ENCODE measurements at places on chromosomes 1 and 21. TPM values are rescaled to one million over a fixed set of nuclear protein-coding genes. Genes with fewer than 3 reads are reported as not detected.
A peak's percentile ranks its signal among the peaks of the same experiment; 100 is the strongest.

GRCh38 chr1:154767315-154768240 lies 102.5 kb downstream of the KCNN3 start:
- DNase-seq, result no peak
- no peak overlapping the region for H3K4me3 ChIP-seq
- peaks cover 27% of the 10 kb centered on the region for H3K27me3 ChIP-seq
- peaks cover 3% of the 10 kb centered on the region for H3K4me1 ChIP-seq

DNA sequence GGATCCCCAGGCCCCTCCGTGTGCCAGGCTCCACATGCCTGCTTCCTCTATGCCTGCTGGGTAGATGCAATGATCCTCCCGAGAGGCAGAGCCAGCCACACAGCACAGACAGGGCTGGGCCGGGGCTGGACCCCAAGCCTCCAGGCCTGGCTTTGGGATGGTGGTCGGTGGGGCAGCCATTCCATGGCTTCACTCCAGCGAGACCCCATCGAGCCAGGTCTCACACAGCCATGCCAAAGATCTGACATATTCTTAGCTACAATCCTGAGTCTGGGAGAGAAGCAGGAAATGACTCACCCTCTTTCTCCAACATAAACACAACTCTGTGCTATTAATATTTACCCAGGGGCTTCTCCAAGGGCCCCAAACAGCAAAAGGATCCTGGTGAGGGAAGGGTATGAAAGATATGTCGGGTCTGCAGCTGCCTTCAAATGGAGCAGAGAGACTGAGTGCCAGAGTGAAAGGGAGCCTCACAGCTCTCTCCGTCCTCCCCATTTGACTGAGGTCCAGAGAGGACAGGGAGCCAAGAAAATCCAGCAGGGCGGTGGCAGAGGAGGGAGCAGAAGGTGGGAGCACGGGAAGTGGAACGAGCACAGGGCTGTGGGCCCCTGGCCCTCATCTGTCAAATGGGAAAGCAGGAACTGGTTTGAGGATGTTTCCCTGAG lies 639.5 kb downstream of the MATN1 start:
- peaks cover 18% of the 10 kb centered on the region for H3K4me1 ChIP-seq
- peak overlapping the region; percentile 48 for H3K4me3 ChIP-seq
- peak overlapping the region; percentile 19 for H3K27ac ChIP-seq

DNA sequence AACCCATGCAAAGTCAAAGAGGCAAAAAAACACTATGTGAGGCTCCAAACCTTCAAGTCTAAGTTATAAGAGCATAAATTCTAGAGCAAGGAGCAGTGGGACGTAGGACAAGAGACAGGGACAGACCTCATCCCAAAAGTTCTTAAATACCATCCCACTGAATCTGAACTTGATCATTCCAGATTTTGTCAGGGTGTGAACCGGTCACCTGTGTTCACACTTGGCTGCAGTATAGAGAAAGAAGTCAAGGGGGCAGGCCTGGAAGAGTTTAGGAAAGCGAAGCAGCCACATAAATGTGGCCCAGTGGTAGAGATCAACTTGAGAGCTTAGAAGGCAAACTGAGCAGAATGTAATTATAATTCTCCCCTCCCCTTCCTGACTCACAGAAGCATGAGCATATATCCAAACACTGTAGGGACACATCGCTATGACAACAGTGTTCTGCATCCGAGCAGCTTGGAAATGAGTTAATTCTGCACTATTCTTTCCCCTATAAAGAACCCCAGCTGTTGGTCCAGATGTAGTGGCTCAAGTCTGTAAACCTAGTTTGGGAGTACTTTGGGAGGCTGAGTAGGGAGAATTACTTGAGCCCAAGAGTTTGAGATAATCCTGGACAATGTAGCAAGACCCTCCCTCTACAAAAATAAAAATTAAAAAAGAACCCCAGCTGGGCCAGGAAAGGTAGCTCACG lies 2.7 kb downstream of the AKR7A2 start:
- H3K36me3 ChIP-seq, result peaks cover 40% of the 10 kb centered on the region
- H3K27ac ChIP-seq, result peak overlapping the region; percentile 42
- peaks cover 18% of the 10 kb centered on the region for H3K4me1 ChIP-seq
- no peaks in the 10 kb centered on the region for H3K27me3 ChIP-seq
- DNase-seq, result peak; percentile 94

- peaks cover 5% of the 10 kb centered on the region for H3K4me1 ChIP-seq
- H3K36me3 ChIP-seq, result no peaks in the 10 kb centered on the region
- no peak overlapping the region for H3K4me3 ChIP-seq
- no peaks in the 10 kb centered on the region for H3K27me3 ChIP-seq
- no peak for DNase-seq
- H3K27ac ChIP-seq, result no peak overlapping the region
These were observed 23.2 kb downstream of the LYST start for GRCh38 chr1:235843461-235843961.

- no peaks in the 10 kb centered on the region for H3K4me1 ChIP-seq
- H3K27me3 ChIP-seq, result no peaks in the 10 kb centered on the region
- H3K4me3 ChIP-seq, result no peak overlapping the region
- DNase-seq, result no peak
These were observed 15.1 kb upstream of the PCP4 start for GRCh38 chr21:39852021-39852721.

- H3K4me1 ChIP-seq, result no peaks in the 10 kb centered on the region
- no peaks in the 10 kb centered on the region for H3K27me3 ChIP-seq
- H3K4me3 ChIP-seq, result no peak overlapping the region
- H3K27ac ChIP-seq, result no peak overlapping the region
These were observed 1.9 kb downstream of the SPRR4 start for GRCh38 chr1:152972196-152972886.

DNA sequence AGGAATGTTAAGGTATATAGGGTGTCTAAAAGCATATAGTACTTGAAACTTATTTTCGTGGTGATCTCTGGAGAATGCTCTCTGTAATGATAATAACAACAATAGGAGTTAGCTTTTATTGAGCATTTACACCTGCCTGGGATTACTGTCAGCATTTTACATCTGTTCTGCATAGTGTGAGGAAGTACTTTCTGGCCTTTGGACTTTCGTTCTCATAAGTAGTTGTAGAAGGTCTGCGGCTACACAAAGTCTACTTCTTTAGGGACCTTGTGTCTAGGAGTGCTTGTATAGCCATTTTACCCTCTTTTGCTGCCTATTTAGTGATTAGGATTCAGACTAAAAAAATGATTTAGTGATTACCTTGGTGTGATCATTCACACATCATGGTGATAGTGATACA lies 103.6 kb upstream of the GPR52 start:
- no peak overlapping the region for H3K27ac ChIP-seq
- H3K36me3 ChIP-seq, result no peaks in the 10 kb centered on the region
- H3K4me3 ChIP-seq, result no peak overlapping the region
- no peaks in the 10 kb centered on the region for H3K4me1 ChIP-seq
- DNase-seq, result no peak
- no peaks in the 10 kb centered on the region for H3K27me3 ChIP-seq

GRCh38 chr1:183301239-183301638 lies 115.2 kb downstream of the LAMC2 start:
- peaks cover 11% of the 10 kb centered on the region for H3K4me1 ChIP-seq
- H3K4me3 ChIP-seq, result no peak overlapping the region
- H3K27me3 ChIP-seq, result no peaks in the 10 kb centered on the region

- no peak for DNase-seq
- no peak overlapping the region for H3K27ac ChIP-seq
- no peaks in the 10 kb centered on the region for H3K36me3 ChIP-seq
- no peak overlapping the region for H3K4me3 ChIP-seq
- H3K4me1 ChIP-seq, result no peaks in the 10 kb centered on the region
These were observed 298.2 kb upstream of the LRRC7 start for GRCh38 chr1:69269491-69269890.

GRCh38 chr1:96521994-96522760 lies 199.4 kb upstream of the PTBP2 start:
- no peak overlapping the region for H3K4me3 ChIP-seq
- peaks cover 30% of the 10 kb centered on the region for H3K4me1 ChIP-seq
- no peaks in the 10 kb centered on the region for H3K36me3 ChIP-seq
- H3K27me3 ChIP-seq, result no peaks in the 10 kb centered on the region

The FCRLB gene
- 1.8 TPM for total RNA-seq

The HMGN2 gene
- total RNA-seq, result 181 TPM

The GJA4 gene
- not detected for total RNA-seq

The THRAP3 gene
- 137 TPM for total RNA-seq

The NUDT4B gene
- 75.6 TPM for total RNA-seq

The C4BPA gene
- not detected for total RNA-seq
